ENCODE measurements at places on chromosomes 13 and 19. TPM values are rescaled to one million over a fixed set of nuclear protein-coding genes. Genes with fewer than 3 reads are reported as not detected.

- H3K27ac ChIP-seq: no peak overlapping the region
- H3K36me3 ChIP-seq: no peaks in the 10 kb centered on the region
- DNase-seq: no peak
- no peaks in the 10 kb centered on the region for H3K4me1 ChIP-seq
- peaks cover 35% of the 10 kb centered on the region for H3K27me3 ChIP-seq
- no peak overlapping the region for H3K4me3 ChIP-seq
Measured at GRCh38 chr13:71864094-71864985, 2.7 kb downstream of the DACH1 start.

GRCh38 chr13:20994441-20994821 is 67.0 kb downstream of the LATS2 start:
- no peak for DNase-seq
- peak overlapping the region; percentile 65 for H3K27ac ChIP-seq
- H3K4me3 ChIP-seq: no peak overlapping the region
- H3K36me3 ChIP-seq: peaks cover 12% of the 10 kb centered on the region
- H3K27me3 ChIP-seq: no peaks in the 10 kb centered on the region

- H3K4me3 ChIP-seq: no peak overlapping the region
- no peak for DNase-seq
- peaks cover 20% of the 10 kb centered on the region for H3K4me1 ChIP-seq
- H3K27me3 ChIP-seq: no peaks in the 10 kb centered on the region
- H3K36me3 ChIP-seq: no peaks in the 10 kb centered on the region
Measured at GRCh38 chr13:74070065-74070464, 64.1 kb downstream of the KLF12 start.

GRCh38 chr13:42035905-42036521 is 12.4 kb upstream of the DGKH start:
- no peaks in the 10 kb centered on the region for H3K36me3 ChIP-seq
- no peaks in the 10 kb centered on the region for H3K4me1 ChIP-seq
- no peaks in the 10 kb centered on the region for H3K27me3 ChIP-seq
- no peak for DNase-seq

DNA sequence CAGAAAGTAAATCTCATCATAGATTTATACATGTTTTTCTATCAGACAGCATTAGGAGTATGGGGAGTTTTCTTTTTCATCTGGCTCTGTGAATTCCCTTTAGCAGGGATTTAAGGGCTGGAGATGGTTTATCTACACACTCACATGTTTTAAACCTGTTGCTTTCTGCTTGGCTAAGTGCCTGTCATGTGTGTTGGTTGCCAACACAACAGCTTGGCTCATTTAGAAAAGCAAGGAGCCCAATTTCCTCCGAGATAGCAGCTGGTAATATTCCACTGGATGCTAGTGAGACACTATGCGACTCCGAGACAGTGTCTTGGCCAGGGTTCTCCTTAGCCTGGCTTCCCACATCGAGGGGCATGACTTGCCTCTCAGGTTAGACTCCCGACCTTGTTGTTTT is 83.3 kb downstream of the KLF5 start:
- no peak overlapping the region for H3K4me3 ChIP-seq
- peaks cover 15% of the 10 kb centered on the region for H3K4me1 ChIP-seq
- DNase-seq: no peak
- no peak overlapping the region for H3K27ac ChIP-seq

DNA sequence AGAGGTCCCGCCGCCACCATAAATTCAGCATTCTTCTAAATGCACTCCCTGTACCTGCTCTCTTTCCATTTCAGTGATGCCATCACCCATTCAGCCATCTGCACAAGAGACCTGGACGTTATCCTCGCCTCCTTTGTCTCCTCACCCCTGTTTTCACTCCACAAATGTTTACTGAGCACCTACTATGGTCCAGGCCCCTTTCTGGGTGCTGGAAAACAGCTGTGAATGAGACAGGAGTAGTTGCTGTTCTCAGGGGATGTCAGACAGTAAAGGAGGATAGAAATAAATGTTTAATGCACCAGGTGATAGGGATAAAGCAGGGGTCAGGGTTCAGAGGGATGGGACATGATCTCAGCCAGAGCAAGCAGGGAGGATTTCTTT is 3.3 kb downstream of the AP1M1 start:
- no peak overlapping the region for H3K4me3 ChIP-seq
- H3K27ac ChIP-seq: no peak overlapping the region
- no peaks in the 10 kb centered on the region for H3K27me3 ChIP-seq
- H3K36me3 ChIP-seq: peaks cover 8% of the 10 kb centered on the region
- peaks cover 28% of the 10 kb centered on the region for H3K4me1 ChIP-seq

The CEACAM3 gene
- total RNA-seq: not detected

The ZNF611 gene
- total RNA-seq: 7.7 TPM
